ENCODE measurements at places on chromosomes 5 and 9.

DNA sequence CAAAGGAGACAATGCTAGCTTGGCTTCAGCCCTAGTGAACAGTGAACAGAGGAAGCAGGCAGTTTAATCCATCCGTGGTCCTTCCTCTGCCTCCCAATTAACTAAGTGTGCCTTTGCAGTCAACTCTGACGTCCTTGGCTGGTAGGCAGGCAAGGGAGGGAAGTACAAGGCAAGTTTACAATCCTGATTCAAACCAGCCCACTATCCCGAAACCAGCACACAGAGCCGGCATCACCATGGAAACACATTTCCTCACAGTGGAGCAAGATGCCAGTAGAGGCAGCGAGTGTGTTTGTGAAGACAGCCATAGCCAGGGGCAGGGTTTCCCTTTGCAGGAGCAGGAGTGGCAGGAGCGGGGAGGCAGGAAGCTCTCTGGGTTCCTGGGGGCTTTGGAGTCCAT, 73.9 kb downstream of the GOLPH3 start:
- DNase-seq = no peak

DNA sequence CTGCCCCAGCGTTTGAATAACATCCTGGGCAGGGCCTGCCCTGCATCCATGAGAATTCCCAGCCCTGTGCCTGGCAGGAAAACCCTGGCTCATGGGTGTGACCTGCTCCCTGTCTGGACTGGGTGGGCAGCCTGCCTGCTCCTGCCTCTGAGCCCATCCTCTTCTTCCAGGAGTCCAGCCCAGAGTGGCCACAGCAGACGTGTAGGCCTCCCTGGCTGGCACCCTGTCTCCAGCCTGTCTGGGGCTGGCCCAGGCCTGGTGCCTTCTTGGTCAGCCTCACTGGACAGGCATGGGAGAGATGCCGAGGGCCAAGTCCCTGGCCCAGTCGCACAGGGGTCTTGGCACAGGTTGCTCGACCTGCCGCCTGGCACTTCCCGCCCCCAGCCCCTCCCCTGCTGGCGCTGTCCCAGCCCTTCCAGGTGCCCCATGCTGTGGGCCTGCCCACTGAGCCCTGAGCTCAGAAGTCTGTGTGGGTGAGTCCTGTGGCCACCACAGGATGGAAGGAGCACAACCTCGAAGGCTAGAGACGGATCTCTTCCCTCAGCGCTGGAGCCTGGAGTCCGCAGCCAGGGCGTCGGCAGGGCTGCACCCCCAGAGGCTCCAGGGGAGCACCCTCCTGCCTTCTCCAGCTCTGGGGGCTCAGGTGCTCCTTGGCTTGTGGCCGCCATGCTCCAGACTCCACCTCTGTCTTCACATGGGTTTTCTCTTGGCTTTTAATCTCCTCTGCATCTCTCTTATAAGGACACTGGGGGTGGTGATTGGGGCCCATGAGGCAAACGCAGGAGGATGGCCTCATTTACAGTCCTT, 11.8 kb upstream of the COL5A1 start:
- no peak for DNase-seq

DNA sequence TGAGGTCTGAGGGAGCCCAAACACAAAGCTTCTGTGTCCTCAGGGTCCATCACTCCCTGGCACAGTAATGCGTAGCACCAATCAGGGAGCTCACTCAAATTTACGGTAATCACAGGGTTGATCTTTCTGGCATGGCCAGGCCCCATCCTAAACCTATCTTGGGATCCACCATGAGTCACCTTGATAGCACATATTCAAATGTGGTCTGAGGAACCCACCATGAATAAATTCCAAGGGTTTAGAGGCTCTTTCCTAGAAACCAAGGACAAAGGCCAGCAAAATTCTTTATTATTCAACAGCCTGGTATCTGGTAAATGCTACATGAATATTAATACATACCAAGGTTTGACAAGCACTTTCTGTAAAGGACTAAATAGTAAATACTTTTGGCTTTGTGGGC, 254.5 kb downstream of the TLR4 start:
- no peak for DNase-seq

DNA sequence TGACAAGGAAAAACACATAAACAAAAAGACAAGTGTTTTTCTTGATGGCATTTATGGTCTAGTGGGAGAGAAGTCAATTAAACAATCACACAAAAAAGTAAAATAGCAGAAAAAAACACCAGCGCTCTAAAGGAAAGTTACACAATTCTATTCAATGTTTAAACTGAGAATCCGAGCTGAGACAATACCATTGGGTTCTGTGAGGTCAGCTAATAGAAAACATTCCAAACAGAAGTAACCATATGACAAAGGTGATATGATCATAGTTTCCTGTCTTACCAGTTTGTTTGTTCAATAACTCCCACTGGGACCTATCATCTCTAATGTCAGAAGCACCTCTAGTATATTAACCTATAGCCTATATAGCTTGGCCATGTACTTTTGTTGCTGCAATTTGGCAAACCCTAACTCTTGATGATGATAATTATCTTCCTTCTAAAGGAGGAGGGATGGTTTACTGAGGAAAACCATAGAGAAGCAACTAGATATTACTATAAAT, 1030.0 kb downstream of the CDH12 start:
- no peak for DNase-seq

- DNase-seq = no peak
Observed at GRCh38 chr9:90420768-90421513, 221.7 kb downstream of the DIRAS2 start.

Data from testis (tissue), 5 donors.